ENCODE measurements at places on chromosomes 11 and 22. TPM values are rescaled to one million over a fixed set of nuclear protein-coding genes. Genes with fewer than 3 reads are reported as not detected.

Gene MS4A12
- not detected for total RNA-seq

Gene CCDC73
- not detected for total RNA-seq

Gene IGSF22
- total RNA-seq = not detected

Gene LRRC56
- total RNA-seq = 0.89 TPM

Gene KRTAP5-9
- total RNA-seq = not detected

Gene NXPE4
- not detected for total RNA-seq

Gene SORL1
- total RNA-seq = 27.6 TPM

Gene SLC5A12
- not detected for total RNA-seq

Gene SWAP70
- 21.4 TPM for total RNA-seq
